ENCODE measurements at places on chromosomes 4 and X. TPM values are rescaled to one million over a fixed set of nuclear protein-coding genes. Genes with fewer than 3 reads are reported as not detected.

Gene PTPN13
- total RNA-seq: 12.1 TPM

Gene UTP14A
- total RNA-seq: 40.5 TPM

Gene HS6ST2
- 6.1 TPM for total RNA-seq

Gene PHEX
- total RNA-seq: 1.0 TPM

Gene HAND2
- not detected for total RNA-seq

Gene ZCCHC18
- total RNA-seq: 0.23 TPM

Gene ARSJ
- 16.4 TPM for total RNA-seq

Gene STAP1
- not detected for total RNA-seq

Gene FAM114A1
- 25.0 TPM for total RNA-seq

- DNase-seq: peak; percentile 1
Observed at GRCh38 chrX:149569770-149570169, 17.5 kb downstream of the MAGEA9B start.

GRCh38 chrX:78326401-78326800, 1.0 kb downstream of the CYSLTR1 start:
- no peak for DNase-seq

GRCh38 chr4:151717909-151718628, 42.7 kb downstream of the GATB start:
- no peak for DNase-seq

DNA sequence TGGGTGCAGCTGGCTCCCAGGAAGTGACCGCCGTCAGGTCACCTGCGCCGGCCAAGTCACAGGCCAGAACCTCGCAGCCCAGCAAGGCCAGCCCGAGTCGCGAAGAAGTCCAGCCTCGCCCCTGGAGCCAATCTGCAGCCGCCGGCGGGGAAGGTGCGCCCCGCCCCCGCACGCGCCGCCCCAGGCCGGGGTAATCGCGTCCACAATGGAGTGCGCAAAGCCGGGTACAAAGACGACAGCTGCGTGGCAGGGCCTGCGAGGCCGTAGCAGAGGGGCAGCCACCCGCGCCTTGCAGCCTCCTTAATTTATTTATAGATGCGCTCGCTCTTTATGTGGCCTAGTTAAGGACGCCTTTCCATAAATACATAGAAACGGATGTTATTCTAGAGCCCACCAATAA, 139.4 kb upstream of the CPEB2 start:
- DNase-seq: no peak

GRCh38 chrX:16946971-16947562, 609 bp downstream of the REPS2 start:
- DNase-seq: no peak

- DNase-seq: no peak
Observed at GRCh38 chrX:12979616-12980015, 4.7 kb downstream of the TMSB4X start.

- DNase-seq: no peak
Observed at GRCh38 chrX:17719711-17720110, 17.6 kb upstream of the SCML1 start.

GRCh38 chr4:1412376-1413203, 6.3 kb upstream of the NKX1-1 start:
- DNase-seq: no peak

DNA sequence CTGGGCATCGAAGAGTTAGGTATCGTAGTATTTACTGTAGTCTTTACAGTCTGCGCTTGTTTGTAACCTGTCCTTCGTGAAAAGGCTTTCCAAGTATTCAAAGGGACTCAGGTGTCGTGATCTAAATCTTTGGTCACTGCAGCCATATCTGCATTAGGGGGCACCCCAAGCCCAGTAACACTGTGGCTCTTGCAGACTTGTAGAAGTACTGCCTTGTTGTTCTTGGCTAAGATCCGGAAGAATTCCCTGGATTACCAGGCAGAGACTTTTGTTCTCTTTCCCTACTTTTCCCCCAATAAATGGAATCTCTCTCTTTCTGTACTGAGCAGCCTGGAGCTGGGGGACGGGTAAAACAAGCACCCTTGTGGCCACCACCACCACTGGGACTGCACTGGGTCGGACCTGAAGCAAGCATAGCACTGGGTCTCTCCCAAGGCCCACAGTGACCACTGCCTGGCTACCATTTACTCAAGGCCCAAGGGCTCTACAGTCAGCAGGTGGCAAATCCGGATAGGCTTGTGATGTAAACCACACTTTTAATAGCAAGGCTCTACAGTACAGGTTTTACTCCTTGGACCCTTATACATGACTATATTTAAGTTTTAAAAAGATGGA, 12.0 kb downstream of the CXorf58 start:
- no peak for DNase-seq

DNA sequence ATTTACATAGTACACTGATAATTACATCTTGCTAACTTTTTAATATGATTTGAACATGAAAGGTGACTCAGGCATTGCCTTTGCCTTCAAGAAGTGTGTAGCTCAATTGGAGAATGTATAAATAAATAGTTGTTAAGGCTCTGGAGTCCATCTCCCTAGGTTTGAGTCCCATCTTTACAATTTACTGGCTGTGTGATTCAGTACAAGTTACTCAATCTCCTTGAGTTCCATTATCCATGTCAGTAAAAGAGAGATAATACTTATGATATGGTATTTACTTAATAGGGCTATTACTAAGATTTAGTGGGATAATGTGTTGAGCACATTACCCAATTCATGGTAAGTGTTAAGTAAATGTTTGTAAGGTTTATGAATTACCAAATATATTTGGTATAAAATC, 1.9 kb upstream of the FGG start:
- no peak for DNase-seq

DNA sequence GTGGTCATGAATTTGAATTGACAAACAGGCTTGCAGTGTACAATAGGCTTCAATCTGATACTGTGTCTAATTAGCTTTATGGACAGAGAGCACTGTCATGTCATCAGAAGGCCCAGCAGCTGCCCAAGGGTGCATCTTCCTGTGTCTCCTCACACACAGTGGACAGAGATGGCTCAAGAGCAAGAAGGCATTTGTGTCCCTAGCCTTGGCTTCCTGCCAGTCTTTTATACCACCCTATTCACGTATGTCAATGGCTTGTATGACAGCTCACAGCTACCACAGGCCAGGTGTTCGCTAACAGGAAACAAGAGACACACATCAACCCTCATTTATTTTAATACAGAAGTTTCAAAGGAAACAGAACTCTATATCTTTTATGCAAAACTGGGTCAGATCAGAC, 874.0 kb upstream of the AGA start:
- no peak for DNase-seq

DNA sequence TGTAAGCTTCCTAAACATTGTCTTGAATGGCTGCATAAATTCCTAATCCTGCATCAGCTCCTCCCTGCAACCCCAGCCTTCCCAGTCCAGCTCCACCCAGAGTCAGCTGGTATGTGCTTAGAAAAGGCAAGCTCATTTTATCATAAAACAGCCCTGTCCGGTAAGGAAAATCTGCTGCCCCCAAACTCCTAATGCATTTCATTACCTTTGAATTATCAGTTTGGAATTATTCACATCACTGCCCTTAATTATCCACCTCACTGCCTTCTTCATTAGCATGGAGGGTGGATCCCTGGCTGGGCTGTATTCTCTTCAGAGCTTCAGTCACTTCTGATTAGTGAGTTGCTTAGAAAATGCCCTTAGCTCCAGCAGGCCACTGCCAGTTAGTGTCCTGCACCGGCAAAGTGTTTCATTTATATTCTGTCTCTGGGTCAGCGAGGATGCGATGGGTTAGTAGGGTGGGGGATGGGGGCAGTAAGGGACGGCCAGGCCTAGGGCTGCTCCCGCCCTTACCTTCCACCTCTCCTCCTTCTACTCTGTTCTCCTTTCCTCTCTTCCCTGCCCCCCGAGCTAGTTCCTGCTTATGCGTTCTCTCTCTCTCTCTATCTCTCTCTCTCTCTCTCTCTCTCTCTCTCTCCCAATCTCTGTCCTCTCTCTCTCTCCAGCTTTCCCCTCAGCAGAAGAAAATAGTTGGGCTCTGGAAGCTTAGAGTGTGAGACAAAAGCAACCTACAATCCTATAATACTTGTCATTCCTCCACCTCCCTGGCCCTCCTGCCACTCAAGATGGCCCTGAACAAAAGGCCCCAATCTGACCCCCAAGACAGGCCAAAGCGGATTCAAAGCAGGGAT, 174.8 kb upstream of the KLF3 start:
- DNase-seq: no peak

- DNase-seq: peak; percentile 13
Observed at GRCh38 chr4:138927072-138927471, 88.5 kb upstream of the NOCT start.

DNA sequence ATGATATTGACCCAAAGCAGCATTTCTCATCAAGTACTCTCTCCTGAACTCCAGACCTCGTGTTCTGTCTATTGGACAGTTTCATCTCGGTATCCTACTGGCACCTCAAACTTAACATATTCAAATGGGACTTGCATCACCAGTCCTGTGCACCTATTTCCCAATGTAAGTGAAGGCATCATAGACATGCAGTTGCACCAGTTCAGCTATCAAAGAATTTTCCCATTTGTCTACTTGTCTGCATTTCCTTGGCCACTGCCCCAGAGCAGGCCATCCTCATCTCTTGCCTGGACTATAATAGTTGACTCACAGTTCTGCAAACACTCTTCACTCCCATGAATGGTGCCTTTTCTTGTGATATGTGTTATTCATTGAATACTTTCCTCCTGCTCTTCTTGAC, 11.3 kb upstream of the LIMCH1 start:
- peak; percentile 25 for DNase-seq

DNA sequence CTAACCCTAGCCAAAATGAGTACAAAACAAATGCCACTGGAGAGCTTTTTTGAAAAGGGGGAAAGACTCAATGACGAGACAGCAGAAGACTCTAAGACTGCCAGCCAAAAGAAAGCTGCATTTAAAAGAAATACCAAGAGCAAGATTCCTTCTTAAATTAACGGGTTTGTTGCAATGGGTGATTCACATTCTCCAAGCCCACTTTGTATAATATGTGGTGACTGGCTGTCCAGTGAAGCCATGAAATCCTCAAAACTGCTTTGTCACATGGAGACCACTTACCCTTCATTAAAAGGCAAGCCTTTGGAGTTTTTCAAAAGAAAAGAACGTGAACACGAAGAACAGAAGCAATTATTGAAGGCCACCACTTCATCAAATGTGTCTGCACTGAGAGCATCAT, 68.2 kb downstream of the MRPL1 start:
- DNase-seq: no peak

GRCh38 chr4:113505044-113505443, 256.5 kb downstream of the CAMK2D start:
- no peak for DNase-seq

Measured in PC-3 (cell line).